Chondrocyte (in vitro differentiated cells): ENCODE measurements at places on chromosomes 6 and 20. TPM values are rescaled to one million over a fixed set of nuclear protein-coding genes. Genes with fewer than 3 reads are reported as not detected.

DNA sequence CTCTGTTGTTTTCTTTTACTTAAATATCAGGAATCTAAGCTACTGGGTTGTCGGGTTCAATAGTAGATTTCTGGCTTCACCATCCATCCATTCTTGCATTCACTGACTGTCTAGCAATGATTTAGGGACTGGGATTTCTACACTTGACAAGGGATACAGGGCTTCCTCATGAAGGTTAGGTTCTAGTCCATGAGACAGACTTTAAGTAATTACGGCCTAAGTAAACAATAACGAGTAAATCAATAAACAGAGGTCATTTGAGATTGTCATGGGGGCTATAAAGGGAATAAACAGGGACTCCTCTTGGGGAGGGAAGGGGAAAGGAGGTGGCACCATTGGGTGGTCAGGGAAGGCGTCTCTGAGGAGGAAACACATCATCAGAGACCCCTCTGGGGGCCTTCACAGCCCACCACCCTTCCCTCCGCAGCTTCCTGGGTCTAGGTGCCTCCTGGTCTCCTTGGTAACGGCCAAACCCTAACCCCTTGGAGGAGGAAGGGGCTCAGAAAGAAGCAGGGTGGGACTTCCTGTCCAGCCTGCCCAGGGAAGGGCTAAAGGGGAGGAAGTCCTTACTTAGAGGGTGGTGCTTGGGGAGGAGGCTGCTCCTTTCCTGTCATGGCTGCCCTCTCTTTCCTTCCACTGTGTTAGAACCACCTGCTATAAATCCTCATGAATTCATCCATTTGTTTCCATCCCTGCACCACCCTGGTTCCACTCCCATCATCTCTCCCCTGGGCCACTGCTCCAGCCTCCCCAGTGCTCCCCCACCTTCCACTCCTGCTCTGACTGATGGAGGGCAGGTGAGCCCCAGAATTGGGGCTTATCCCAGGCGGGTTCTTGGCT lies 33.3 kb downstream of the BPIFB4 start:
- H3K27me3 ChIP-seq = peaks cover 17% of the 10 kb centered on the region
- no peaks in the 10 kb centered on the region for H3K4me1 ChIP-seq
- no peak overlapping the region for H3K4me3 ChIP-seq
- H3K36me3 ChIP-seq = no peaks in the 10 kb centered on the region
- H3K27ac ChIP-seq = no peak overlapping the region

GRCh38 chr6:41558033-41558807 lies 12.0 kb downstream of the FOXP4 start:
- peaks cover 12% of the 10 kb centered on the region for H3K4me1 ChIP-seq
- H3K4me3 ChIP-seq = no peak overlapping the region
- no peak overlapping the region for H3K27ac ChIP-seq

GRCh38 chr6:90083891-90084290 lies 189.6 kb downstream of the GJA10 start:
- no peaks in the 10 kb centered on the region for H3K27me3 ChIP-seq
- peaks cover 27% of the 10 kb centered on the region for H3K4me1 ChIP-seq
- H3K36me3 ChIP-seq = no peaks in the 10 kb centered on the region
- no peak overlapping the region for H3K27ac ChIP-seq

GRCh38 chr6:51817832-51818231 lies 269.6 kb downstream of the PKHD1 start:
- DNase-seq = no peak
- H3K27ac ChIP-seq = no peak overlapping the region
- H3K4me1 ChIP-seq = no peaks in the 10 kb centered on the region
- no peak overlapping the region for H3K4me3 ChIP-seq
- no peaks in the 10 kb centered on the region for H3K36me3 ChIP-seq

DNA sequence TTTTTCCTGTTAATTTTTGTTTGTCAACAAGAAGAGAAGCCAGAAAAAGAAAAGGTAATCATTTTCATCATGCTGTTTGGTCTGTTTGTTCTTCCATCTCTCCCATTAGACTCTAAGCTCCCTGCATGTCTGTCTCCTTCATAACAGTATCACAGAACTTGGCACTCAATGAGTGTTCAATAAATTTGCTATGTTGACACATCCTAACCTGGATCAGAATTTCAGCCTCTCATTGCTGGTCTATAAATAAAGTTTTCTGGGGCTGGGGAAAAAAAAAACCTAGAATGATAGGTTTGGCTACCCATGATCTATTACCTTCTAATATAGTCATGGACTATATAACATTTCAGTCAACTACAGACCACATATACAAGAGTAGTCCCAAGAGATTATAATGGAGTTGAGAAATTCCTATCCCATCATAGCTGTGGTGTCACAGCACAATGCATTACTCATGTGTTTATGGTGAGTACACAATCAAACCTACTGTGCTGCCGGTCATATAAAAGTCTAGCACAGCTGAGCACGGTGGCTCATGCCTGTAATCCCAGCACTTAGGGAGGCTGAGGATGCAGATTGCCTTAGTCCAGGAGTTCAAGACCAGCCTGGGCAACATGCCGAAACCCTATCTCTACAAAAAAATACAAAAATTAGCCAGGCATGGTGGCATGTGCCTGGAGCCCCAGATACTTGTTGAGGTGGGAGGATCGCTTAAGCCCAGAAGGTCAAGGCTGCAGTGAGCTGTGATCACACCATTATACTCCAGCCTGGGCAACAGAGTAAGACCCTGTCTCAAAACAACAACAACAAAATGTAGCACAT lies 5.9 kb downstream of the NUDT3 start:
- H3K36me3 ChIP-seq = no peaks in the 10 kb centered on the region
- H3K27ac ChIP-seq = no peak overlapping the region
- DNase-seq = no peak
- H3K4me1 ChIP-seq = peaks cover 38% of the 10 kb centered on the region

- DNase-seq = no peak
- H3K4me1 ChIP-seq = peaks cover 9% of the 10 kb centered on the region
- H3K27ac ChIP-seq = no peak overlapping the region
- no peaks in the 10 kb centered on the region for H3K36me3 ChIP-seq
- peaks cover 15% of the 10 kb centered on the region for H3K27me3 ChIP-seq
- no peak overlapping the region for H3K4me3 ChIP-seq
Observed at GRCh38 chr6:166313255-166314070, 5.3 kb upstream of the PRR18 start.

Gene RFX6
- total RNA-seq = not detected in 3 replicates

Gene WFDC10A
- not detected in 3 replicates for total RNA-seq

Gene ARHGAP18
- 8.0 to 14.0 TPM (median 10.3 TPM) in 3 replicates for total RNA-seq

Gene IL20RA
- 0.22 TPM in 1 of 3 replicates, not detected in the others for total RNA-seq

Gene SEMG1
- not detected in 3 replicates for total RNA-seq
